ENCODE measurements at places on chromosomes 7 and 10.
A peak's percentile ranks its signal among the peaks of the same experiment; 100 is the strongest.

DNA sequence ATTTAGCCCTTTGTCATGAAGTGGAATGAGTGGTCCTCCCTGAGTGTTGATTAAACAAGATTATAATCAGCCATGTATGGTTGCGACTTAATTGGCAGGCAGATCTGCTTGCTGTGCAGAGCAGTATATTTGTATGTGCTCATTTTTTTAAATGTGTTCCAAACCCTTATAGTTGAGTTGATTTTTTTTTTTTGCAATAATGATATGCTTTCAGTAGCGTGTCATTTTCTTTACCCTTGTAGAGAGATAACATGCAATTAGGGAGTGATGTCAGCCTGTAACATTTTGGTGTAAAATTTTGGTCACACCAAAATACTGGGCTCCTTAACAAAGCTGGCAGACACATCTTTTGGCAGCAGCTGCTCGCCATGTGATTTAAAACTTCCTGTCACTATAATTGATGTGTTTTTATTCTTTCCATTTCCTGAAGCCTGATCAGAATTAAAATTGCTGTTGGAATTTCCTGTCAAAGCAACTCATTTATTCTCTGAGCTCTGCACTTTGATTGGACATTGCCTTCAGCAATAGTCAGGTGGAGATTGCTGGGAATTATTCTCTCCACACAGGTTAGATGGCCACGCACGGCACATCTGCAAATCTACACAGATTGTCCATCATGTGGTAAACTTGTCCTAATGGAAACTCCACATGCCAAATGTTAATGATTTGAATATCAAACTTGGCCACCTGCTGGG, 125.3 kb downstream of the DYNC1I1 start:
- DNase-seq: no peak

DNA sequence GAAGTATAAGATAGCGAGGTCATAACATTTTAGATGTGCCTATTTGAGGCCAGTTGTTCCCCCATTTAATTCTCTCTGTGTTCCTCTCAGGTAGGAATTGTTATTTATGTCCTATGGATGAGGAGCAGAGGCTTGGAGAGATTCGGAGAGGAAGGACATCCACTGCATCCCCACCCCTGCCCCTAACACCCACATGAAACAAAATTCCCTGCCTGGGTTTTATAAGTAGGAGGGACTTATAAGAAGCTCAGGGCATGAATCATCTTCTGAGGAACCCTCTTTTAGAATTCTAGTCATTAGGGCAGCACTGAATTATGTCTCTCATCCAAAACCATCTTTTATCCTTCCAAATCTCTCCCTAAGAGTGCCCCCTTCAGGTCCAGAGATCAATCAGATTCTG, 5.0 kb downstream of the CHAT start:
- DNase-seq: no peak

- peak; percentile 58 for DNase-seq
These were observed 8.8 kb upstream of the AFAP1L2 start for GRCh38 chr10:114412907-114413797.

- no peak for DNase-seq
These were observed 174.4 kb downstream of the ARID5B start for GRCh38 chr10:62075912-62076311.

- DNase-seq: no peak
These were observed 603.3 kb upstream of the IGFBP3 start for GRCh38 chr7:46524350-46524749.

- DNase-seq: no peak
These were observed 34.3 kb downstream of the MYL10 start for GRCh38 chr7:101594790-101595189.
